NCI-H748 treated with DMSO at 0.1 percent for 48 hours (cell line): ENCODE measurements at places on chromosomes 1 and 21.
A peak's percentile ranks its signal among the peaks of the same experiment; 100 is the strongest.

DNA sequence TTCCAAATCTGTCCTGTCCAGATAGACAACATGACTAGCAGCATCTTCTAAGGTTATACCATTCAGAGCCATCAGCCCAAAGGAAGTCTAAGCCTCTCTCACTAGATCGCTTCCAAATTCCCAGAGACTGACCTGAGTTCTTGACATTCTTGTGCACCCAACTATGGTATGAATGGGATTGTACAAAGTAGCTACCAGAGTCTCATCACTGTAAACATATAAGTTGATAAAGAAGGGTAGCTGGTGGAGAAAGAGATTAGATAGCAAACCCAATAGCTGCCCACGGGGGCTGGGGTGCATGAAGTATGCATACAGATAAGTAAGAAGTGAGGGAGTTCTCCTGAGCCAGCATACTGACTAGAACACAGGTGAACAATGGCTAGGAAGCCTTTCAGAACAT, 180.0 kb downstream of the PLPP3 start:
- DNase-seq, result no peak

DNA sequence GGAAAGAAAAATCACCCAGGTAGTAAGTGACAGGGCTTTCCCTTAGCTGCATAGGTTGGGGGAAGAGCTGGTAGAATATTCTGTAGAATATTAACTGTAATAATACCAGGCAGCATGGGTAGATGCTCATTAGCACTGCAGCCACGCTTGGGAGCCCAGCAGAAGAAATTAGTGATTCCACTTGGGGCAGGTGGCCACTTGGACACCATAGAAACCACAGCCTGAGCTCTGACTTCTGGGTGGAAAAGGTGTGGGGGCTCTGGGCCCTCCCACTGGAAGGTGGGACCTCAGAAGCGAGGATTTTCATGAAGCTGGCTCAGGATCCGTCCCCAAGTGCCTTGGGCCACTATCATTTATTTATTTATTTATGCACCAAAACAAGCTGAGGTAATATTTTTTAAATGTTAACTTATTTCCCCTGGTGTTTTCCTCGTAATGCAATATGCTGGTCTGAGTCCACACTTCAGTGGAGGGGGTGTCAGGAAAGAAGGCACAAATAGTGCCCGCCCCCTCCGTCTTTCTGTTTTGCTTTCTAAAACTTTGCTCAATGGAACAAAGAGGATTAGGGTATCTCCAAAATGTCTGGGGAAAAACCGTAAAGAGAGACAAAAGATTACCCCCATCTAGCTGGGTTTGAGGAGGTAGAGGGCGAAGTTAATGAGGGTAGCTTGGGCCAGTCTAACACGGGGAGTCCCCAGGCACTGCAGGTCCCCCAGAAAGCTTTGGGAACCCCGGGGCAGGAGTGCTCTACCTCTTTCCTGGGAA, 75.2 kb upstream of the GADD45A start:
- DNase-seq, result no peak

GRCh38 chr1:19682257-19682656, 17.6 kb downstream of the HTR6 start:
- no peak for DNase-seq

GRCh38 chr1:26126321-26127084, 14.9 kb downstream of the PDIK1L start:
- DNase-seq, result peak; percentile 9

DNA sequence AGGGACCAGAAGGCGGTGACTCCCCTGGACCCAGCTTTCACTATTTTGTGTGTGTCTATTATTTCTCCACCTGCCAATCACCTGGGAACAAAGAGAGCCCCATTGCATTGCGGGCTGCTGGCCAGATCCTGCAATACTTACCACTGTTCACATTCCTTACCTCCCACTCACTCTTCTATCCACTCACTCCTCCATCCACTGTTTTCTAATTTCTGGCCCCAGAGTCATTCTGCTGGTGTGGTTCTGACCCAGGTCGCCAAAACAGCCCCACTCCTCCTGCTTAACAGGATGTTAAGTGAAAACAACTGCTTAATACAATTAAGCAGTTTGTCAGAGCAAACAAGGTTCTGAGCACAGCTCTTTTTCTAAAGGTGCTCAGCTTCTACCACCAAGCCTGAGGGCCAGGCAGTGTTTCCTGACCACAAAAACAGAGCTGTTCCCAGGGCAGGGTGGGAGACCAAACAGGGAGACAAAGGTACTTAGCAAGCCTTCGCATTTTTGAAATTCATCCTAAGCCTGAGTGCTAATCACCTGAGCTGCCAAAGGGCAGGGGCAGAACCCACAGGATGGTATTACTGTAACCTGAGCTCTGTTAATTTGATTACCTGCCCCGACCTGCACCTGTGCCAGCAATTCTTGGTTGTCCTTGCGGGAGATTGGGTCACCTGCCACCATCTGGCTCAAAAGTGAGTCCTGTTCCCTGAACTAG, 38.5 kb upstream of the EFCAB14 start:
- DNase-seq, result peak; percentile 59

DNA sequence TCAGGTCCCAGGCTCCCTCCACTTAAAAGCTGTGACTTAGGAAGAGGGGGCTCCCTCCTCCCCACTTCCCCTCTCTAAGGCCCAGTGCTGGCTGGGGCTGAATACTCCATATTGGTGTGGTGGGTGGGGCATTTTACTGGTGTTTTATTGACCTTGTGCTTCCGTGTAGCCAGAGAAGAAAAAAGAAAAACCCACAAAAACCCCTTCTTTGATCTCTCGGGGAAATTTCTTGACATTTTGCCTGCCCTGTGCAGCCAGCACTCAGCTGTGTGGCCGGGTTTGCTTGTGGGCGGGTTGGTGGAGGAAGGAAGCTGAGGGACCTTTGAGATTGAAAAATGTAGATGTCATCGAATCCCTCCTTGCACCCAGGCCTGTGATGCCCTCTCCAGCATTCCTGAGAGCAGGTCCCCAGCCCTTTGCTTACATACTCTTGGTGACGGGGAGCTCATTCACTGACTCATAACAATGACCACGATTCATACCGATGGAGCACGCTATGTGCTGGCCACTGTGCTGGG, 24.8 kb downstream of the TNFRSF8 start:
- no peak for DNase-seq

GRCh38 chr1:209485167-209485566, 98.3 kb upstream of the CAMK1G start:
- DNase-seq, result no peak

GRCh38 chr1:85623061-85623471, 42.5 kb downstream of the CCN1 start:
- DNase-seq, result no peak

DNA sequence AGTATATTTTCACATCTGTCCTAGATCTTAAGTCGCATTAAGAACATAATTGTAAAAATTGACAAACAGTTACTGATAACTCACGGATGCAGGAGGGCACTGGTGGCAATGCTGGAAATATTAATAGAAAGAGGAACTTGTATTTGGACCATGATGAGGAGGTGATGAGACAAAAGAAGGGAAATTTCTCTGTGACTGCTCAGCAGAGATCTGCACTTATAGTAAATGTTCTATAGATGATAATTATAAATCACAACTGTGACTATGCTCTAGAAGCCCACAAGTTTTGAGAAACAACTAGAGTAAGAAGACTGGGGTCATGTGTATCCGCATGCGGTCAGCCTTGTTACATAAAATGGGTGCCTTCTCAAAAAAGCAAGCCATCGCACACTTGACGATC, 8.7 kb upstream of the DUSP12 start:
- no peak for DNase-seq

- DNase-seq, result no peak
These were observed 147.6 kb downstream of the ADSS2 start for GRCh38 chr1:244304156-244304555.

DNA sequence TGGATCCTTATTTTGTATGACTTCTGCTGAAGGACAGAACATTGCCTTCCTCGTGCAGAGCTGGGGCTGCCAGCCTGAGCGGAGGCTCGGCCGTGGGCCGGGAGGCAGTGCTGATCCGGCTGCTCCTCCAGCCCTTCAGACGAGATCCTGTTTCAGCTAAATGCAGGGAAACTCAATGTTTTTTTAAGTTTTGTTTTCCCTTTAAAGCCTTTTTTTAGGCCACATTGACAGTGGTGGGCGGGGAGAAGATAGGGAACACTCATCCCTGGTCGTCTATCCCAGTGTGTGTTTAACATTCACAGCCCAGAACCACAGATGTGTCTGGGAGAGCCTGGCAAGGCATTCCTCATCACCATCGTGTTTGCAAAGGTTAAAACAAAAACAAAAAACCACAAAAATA, 27.5 kb upstream of the KDM4A start:
- no peak for DNase-seq

DNA sequence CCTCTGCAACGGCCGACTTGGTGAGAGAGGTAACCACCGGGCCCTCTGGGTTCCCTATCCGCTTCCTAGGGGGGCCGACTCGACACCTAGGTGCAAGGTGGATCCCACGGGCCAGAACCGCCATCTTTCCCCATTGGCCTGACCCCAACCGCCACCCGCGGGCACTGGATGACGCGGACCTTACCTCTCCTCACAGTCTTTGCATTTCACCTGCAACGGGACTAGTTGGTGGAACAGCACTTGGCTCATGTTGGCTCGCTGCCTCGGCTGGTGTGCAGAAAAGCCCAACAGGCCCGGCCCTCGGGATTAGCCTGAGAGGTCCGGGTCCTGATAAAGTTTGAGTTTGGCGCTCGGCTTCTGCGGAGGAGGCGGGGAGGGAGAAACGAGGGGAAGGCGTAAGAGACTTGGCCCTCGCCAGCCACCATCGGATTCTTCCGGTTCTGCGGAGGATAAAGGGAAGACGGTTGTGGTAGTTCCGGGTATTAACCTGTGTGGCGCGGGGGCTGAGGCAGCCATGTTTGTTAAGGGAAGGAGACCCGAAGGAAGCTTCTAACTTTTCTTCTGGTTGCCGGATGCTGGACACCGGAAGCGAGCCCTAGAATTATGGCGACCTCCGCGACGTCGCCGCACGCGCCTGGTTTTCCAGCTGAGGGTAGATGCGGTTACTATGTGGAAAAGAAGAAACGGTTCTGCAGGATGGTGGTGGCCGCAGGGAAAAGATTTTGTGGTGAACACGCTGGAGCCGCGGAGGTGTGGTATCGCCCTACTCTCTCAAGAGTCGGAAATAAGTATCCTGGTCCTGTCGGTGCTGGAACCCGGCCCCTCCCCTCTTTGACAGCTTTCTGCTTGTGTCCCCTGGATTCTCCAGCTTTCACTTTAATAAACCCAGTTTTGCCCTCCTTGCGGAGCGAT, at the start of the genes SASS6 and TRMT13:
SASS6 (minus strand) TSS at position 365 of the 912 bp plus-strand sequence; CDS start at position 249, 116 bp downstream.
TRMT13 (plus strand) TSS at position 598 of the 912 bp plus-strand sequence; CDS start at position 604, 6 bp downstream.
- DNase-seq, result peak; percentile 93

DNA sequence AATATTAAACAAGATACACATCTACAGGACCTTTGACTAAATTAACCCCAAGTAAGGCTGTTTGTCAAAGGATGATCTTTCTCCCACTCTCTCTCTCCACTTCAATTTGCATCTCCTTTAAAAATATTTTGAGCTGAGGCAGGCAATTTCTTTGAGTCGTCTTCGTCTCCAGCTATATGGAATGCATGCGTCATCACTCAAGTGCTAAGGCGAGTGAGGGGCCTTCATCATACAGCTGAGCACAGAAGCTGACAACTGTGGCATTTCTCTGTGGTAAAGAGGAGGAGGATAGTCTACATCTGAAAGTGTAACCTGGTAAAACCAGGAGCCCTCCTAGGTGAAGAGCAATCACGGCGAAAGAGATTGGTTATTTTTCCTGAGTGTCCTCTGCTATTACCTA, 7.6 kb downstream of the EPHX4 start:
- DNase-seq, result no peak

GRCh38 chr1:200445213-200445612, 35.4 kb upstream of the ZNF281 start:
- DNase-seq, result no peak

- no peak for DNase-seq
These were observed 22.0 kb downstream of the RLF start for GRCh38 chr1:40183055-40183710.

DNA sequence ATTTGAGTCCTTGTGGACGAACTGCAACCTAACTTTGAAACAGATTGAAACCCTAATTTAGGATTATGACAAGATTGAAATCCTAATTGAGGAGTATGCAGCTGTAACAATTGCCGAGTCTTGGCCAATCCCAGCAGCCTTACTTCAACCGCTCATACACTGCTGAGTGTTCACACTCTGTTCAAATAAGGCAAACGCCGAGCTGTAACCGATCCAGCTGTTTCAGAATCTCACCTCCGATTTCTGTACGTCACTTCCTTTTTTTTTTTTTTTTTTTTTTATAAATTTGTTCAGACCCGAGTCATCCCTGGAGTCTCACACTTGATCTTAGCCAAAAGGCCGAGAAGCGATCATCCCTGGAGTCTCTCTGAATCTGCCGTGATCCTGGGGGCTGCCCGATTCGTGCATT, 22.3 kb upstream of the ATP5PO start:
- no peak for DNase-seq

GRCh38 chr1:232917053-232917452, 33.4 kb upstream of the NTPCR start:
- DNase-seq, result no peak

GRCh38 chr1:178513278-178513983, 522 bp downstream of the TEX35 start:
- no peak for DNase-seq

- DNase-seq, result no peak
These were observed 6.4 kb downstream of the IL12RB2 start for GRCh38 chr1:67313934-67314671.

DNA sequence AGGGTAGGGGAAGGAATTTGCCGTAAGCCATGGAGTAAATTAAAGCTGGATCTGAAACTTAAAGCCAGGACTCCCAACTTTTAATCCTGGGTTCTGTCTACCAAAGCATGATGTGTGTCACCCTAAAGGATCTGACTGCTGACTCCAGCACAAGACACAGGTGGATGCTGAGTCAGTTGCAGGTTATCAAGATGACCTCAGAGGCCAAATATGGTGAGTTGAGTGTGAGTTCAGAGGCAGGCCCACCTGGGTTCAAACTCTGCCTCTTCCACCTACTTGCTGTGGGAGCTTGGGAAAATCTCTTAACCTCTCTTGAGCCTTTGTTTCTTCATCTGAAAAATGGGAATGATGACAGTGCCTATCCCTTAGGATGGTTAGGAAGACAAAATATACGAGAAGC, 16.7 kb upstream of the LDLRAP1 start:
- no peak for DNase-seq

DNA sequence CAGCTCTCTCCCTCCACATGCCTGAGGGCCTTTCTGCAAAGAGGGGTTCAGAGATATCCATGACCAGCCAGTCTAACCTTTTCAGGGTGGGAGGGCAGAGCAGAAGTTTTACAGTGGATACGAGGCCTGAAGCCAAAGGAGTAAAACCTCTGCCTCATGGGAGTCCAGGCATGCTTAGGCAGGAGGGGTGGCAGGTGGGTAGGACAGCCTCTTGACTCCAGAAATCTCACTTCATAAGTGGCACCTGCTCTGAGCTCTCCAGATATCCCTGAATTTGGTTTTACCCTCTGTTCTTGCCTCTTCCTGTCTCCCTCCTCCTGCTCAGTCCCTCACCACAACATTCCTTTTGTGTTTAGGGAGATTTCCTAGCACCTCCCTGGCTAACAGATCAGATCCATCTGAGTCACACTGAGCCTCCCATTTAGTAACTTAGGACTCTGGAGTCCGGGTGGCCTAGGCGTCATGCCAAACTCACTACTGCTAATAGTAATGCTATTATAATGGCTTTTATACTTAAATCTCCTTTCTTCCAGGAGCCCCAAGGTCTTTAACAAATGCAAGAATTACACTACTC, 201.0 kb downstream of the HS2ST1 start:
- no peak for DNase-seq
